ENCODE measurements at places on chromosomes 2 and 18.

DNA sequence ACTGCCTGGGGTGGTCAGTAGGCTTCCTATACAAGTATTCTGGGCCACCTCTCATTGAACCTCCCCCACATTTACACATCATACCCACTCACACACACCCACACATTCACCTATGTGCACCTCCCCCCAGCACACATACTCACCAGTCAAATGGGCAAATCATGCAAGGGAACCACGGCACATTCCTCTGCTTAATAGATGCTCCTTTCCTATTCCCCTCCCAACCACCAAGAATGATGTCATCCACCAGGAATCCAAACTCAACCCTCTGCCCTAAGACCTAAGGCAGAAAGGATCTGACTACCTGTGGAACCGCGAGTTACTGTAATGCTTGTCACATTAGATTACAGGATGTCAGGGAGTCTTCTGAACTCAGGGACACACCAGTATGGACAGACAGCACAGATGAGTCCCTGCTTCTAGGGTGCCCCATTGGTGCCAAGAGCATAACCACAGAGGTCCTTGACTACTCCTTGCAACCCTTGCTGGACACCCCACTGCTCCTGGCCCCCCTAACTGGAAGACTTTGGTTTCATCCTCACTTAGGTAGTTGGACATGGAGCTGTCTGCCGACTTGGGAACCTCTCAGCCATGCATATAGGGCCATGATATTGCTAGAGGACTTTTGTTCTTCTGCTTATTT is 21.5 kb upstream of the CAB39 start:
- no peak for DNase-seq

- peak; percentile 51 for DNase-seq
Measured at GRCh38 chr2:39719317-39719716, 53.6 kb downstream of the TMEM178A start.

GRCh38 chr2:235979753-235980435 is 188.3 kb downstream of the GBX2 start:
- DNase-seq = no peak

- DNase-seq = no peak
Measured at GRCh38 chr2:100632037-100632436, 69.2 kb downstream of the PDCL3 start.

Measured in hippocampal formation (tissue), 2 donors.